ENCODE measurements at places on chromosomes 6 and 20. TPM values are rescaled to one million over a fixed set of nuclear protein-coding genes. Genes with fewer than 3 reads are reported as not detected.

The GJA10 gene
- total RNA-seq, result not detected

- DNase-seq, result no peak
- H3K27ac ChIP-seq, result no peak overlapping the region
These were observed 53.1 kb downstream of the SLC22A1 start for GRCh38 chr6:160174681-160175080.

DNA sequence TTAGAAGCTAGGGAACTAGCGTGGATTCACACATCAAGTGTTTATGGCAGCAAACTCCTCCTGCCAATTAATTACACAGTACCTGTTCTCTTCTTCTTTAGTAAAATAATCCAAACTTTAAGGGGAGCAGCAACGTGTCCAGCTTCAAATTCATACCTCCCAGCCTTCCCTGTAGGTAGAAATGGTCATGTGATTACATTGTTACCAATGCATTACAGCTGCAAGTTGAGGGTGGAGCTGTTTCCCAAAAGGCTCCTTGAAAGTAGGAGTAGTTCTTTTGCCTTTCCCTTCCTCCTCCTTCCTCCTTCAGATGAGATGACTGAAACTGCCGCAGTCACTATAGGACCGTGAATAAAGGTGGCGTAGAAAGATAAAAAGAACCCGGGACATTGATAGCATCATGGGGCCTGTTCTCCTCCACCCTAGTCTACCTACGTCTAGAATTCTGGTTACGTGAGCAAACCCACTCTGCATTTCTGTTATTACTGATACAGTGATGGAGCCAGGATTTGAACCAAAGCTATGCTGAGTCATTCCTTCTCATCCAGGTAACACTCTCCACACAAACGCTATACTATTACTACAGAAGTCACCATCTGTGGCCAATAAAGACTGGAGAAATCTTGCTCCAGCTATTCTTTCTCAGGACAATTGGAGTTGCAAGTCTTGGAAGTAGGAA is 18.2 kb downstream of the LINC00237 start:
- no peak overlapping the region for H3K27ac ChIP-seq
- peaks cover 61% of the 10 kb centered on the region for H3K27me3 ChIP-seq
- H3K4me1 ChIP-seq, result peaks cover 16% of the 10 kb centered on the region
- H3K4me3 ChIP-seq, result no peak overlapping the region
- no peaks in the 10 kb centered on the region for H3K36me3 ChIP-seq

The TOMM34 gene
- total RNA-seq, result 39.0 TPM

- H3K4me1 ChIP-seq, result peaks cover 54% of the 10 kb centered on the region
- H3K4me3 ChIP-seq, result peak overlapping the region; percentile 97
- peak overlapping the region; percentile 99 for H3K27ac ChIP-seq
- no peaks in the 10 kb centered on the region for H3K36me3 ChIP-seq
- no peaks in the 10 kb centered on the region for H3K27me3 ChIP-seq
These were observed 837 bp upstream of the OSER1 start for GRCh38 chr20:44211177-44212039.

DNA sequence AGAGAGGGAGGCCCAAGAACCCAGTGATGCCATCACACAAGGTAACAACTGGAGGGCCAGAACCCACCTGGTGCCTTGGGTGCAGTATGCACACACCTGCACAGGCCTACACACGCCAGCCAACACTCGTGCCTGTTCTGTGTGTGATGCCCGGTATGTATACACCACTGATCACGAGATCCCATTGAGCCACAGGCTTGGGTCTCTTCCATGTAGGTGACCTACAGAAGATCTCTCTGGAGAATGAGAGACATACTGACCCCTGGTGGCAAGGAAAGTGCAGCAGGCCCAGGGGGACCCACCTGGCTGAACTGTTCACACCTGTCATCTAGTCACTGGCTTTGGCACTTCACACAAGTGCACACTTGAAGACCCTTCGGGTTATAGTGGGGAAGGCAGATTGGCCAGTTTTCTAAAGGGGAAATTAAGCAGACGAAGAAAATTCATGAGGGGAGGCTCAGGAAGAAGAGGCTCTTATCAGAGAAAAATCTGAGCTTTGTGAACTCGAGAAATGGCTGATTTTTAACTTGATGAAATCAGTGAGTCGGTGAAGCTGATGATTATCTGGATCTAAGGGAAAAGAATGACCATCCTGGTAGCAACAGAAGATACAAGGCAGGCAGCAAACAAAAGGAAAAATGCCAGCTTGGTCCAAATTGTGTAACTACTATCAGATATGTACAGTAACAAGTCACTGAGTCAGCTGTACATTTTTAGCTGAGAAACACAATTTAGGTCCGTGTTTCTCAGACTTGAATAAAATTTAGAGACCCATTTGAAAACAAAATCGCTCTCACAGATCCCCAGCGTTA is 69.1 kb upstream of the PBOV1 start:
- no peaks in the 10 kb centered on the region for H3K36me3 ChIP-seq
- H3K4me3 ChIP-seq, result no peak overlapping the region
- no peak for DNase-seq
- no peaks in the 10 kb centered on the region for H3K4me1 ChIP-seq
- H3K27ac ChIP-seq, result no peak overlapping the region
- H3K27me3 ChIP-seq, result no peaks in the 10 kb centered on the region

The TPX2 gene
- total RNA-seq, result 210 TPM

DNA sequence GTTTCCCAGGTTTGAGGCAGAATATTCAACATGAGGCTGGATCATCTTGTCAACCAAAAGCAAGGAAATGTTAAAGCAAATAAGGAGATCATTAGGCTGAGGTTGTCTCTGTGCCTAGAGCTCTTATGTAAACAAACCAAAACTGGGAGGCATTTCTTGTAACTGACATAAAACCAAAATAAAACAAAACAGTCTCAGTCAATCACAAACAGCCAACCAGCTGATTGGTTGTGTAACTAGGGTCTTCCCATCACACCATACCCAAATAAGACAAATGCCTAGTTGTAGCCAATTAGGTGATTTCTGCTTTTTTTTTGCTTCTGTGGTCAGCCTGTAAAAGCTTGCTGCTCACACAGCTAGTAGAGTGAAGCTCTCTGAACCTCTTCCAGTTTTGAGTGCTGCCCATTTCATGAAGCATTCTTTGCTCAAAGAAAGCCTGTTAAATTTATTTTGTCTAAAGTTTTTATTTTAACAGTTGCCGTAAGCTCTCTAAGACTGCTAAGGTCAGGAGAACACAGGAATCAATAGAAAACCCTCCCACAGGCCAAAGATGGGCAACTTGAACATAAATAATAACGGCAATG is 8.9 kb upstream of the FITM2 start:
- DNase-seq, result no peak
- no peak overlapping the region for H3K27ac ChIP-seq
- no peaks in the 10 kb centered on the region for H3K36me3 ChIP-seq
- H3K4me1 ChIP-seq, result peaks cover 7% of the 10 kb centered on the region

- H3K4me3 ChIP-seq, result no peak overlapping the region
- peaks cover 10% of the 10 kb centered on the region for H3K27me3 ChIP-seq
- peak overlapping the region; percentile 63 for H3K27ac ChIP-seq
These were observed 234.1 kb upstream of the TSHZ2 start for GRCh38 chr20:52738081-52738480.

- H3K4me3 ChIP-seq, result no peak overlapping the region
- peaks cover 3% of the 10 kb centered on the region for H3K36me3 ChIP-seq
- no peak overlapping the region for H3K27ac ChIP-seq
- H3K27me3 ChIP-seq, result no peaks in the 10 kb centered on the region
- H3K4me1 ChIP-seq, result peaks cover 25% of the 10 kb centered on the region
These were observed 18.1 kb downstream of the PLEKHG1 start for GRCh38 chr6:150617496-150618460.

DNA sequence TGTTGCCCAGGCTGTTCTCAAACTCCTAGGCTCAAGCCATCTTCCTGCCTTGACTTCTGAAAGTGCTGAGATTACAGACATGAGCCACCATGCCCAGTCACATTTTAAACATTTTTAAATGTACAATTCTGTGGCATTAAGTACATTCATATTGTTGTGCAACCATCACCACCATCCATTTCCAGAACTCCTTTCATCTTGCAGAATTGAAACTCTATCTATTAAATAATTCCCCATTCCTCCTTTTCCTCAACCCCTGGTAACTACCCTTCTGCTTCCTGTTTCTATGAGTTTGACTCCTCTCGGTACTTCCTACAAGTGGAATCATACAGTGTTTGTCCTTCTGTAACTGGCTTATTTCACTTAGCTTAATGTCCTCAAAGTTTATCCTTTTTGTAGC is 103.8 kb upstream of the NAA20 start:
- no peak overlapping the region for H3K4me3 ChIP-seq
- peaks cover 5% of the 10 kb centered on the region for H3K4me1 ChIP-seq

DNA sequence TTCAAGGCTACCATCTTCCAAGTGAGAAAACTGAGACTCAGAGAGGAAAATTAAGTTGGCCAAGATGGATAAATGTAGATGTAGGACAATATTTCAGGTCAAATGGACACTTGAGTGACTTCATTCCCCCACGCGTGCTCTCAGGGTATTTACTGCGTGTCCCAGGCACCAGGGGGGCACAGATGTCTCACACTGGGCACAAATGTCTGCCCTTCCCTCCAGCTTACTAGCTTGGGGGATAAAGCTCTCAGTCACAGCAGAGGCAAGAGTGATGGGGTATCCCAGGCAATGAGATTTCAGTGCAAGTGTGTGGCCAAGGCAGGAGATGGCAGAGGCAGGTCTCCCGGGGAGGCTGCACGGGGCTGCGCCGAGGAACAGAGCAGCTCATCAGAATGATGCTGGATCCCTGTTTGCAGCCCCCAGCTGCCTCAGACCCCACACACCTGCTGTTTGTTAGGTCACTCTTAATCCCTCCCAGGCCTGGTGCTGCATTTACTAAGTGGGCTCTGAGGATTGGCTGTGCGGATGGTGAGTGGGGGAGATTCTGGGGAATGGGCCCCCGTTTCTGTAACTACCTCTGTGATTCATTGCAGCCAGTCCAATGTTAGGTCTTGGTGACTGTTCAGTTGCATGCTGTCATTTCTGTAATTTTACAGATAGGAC is 44.1 kb downstream of the PTK7 start:
- no peaks in the 10 kb centered on the region for H3K36me3 ChIP-seq
- no peak overlapping the region for H3K4me3 ChIP-seq

GRCh38 chr6:11094411-11094851 is 797 bp downstream of the SMIM13 start:
- no peaks in the 10 kb centered on the region for H3K27me3 ChIP-seq
- H3K36me3 ChIP-seq, result peaks cover 5% of the 10 kb centered on the region
- H3K27ac ChIP-seq, result peak overlapping the region; percentile 65
- peaks cover 30% of the 10 kb centered on the region for H3K4me1 ChIP-seq

- no peak for DNase-seq
- no peak overlapping the region for H3K27ac ChIP-seq
- peaks cover 9% of the 10 kb centered on the region for H3K27me3 ChIP-seq
- H3K4me1 ChIP-seq, result no peaks in the 10 kb centered on the region
- H3K4me3 ChIP-seq, result no peak overlapping the region
These were observed 14.9 kb downstream of the BPIFA1 start for GRCh38 chr20:33250666-33251065.

The OPN5 gene
- total RNA-seq, result not detected

The CTAGE9 gene
- total RNA-seq, result not detected

DNA sequence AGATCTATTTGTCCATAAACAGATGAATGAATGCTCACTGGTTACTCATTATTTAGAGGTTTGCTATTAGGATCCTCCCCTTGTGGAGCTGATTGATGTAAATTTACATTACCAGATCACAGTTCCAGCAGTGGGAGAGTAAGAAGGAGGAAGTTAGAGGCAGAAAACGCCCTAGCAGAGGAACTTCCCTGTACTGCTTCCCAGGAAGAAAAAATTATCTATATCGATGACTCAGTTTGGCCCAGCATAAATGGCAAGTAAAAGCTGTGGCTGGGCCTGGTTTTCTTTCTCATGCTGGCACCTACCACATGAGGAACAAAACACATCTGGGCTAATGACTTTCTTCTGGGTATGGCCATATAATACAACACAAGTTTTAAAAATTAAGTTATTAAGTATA is 35.7 kb downstream of the DNAAF9 start:
- H3K36me3 ChIP-seq, result peaks cover 23% of the 10 kb centered on the region
- no peak for DNase-seq
- H3K4me3 ChIP-seq, result no peak overlapping the region
- H3K4me1 ChIP-seq, result no peaks in the 10 kb centered on the region

The SCRT2 gene
- total RNA-seq, result 4.1 TPM

DNA sequence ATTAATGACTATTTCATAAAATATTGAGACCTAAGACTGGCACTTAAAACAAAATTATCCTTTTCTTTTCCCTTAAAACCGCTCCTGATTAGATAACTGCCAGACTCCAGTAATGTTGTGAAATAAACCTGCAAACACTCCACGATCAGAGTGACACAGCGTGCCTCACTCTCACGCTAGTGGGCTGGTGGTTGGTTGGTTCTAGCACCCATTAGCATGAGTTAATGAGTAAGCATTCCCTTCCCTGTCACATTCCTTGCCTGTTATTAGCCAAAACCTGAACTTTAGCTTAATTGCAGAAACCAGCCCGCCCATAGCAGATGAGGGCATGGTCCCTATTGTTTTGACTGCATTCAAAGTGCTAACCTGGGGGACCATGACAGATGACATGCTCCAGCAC is 193.4 kb downstream of the CD83 start:
- H3K4me3 ChIP-seq, result no peak overlapping the region
- H3K27ac ChIP-seq, result no peak overlapping the region

DNA sequence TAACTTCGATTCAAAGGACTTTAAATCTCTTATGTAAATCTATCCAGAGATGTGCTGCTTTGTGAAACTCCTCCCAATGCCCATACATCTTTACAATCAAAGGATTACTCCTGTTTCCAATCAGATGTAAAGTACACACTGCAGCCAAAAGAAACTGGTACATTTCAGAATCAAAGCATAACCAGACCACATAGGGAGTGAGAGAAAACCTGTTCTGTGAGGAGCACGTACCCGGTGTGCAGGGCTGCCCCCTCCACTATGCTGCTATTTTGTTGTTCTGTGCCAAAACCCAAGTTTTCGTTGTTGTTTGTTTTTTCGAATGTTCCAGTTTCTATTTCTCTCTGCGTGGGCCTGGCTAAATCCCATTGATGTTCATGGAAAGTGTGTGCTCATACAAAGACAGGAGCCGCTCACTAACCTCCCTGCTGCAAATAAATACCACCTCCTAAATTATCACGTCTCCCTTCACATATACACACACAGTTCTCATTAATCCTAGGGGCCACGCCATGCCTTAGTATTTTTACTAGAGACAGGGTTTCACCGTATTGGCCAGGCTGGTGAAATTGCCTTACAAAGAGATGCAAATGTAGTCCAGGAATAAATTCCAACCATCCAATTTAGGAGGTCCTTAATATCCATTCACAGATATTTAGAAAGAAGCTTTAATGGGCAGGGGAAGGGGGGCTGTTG is 52.9 kb downstream of the ATP9A start:
- H3K4me1 ChIP-seq, result peaks cover 41% of the 10 kb centered on the region
- H3K4me3 ChIP-seq, result no peak overlapping the region
- H3K27me3 ChIP-seq, result no peaks in the 10 kb centered on the region
- peaks cover 6% of the 10 kb centered on the region for H3K36me3 ChIP-seq

The BFSP1 gene
- 3.9 TPM for total RNA-seq

DNA sequence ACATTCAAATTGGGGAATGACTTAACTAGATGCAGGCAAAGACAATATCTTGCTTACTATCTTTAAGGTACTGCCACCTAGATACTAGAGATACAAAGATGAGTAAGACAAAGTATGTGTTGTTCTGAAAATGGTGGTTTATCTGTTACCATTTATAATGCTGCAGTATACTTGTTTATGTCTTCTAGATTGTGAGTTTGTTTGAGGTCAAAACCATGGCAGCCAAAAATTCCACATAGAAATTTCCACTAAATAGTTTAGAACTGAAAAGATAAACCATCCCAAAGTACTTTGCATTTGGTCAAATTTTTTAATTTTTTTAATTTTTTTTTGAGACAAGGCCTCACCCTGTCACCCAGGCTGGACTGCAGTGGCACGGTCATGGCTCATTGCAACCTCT is 150.8 kb downstream of the SOX4 start:
- DNase-seq, result no peak
- H3K27me3 ChIP-seq, result no peaks in the 10 kb centered on the region
- no peak overlapping the region for H3K27ac ChIP-seq
- H3K4me3 ChIP-seq, result no peak overlapping the region
- no peaks in the 10 kb centered on the region for H3K36me3 ChIP-seq
